B cell (primary cell): ENCODE measurements at places on chromosomes 6 and 20. TPM values are rescaled to one million over a fixed set of nuclear protein-coding genes. Genes with fewer than 3 reads are reported as not detected.

DNA sequence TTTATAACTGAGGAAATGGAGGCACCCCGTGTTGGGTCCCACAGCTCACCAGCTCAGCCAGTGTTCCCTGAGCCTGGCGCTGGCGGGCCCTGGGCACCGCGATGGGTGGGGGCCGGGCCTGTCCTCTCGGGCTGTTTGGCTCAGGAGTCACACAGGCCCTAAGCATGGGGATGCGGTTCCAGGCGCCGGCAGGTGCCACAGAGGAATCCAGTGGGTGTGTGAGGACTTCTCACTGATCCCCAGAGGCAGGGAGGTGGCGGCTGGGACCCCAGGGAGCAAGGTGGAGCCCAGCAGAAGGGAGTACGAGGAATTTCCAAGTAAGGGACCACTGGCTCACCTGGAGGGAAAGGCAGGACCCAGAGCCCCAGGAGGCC is 57.5 kb downstream of the IRF4 start:
- no peak for DNase-seq
- H3K27ac ChIP-seq: no peak overlapping the region
- peaks cover 15% of the 10 kb centered on the region for H3K4me1 ChIP-seq
- no peaks in the 10 kb centered on the region for H3K27me3 ChIP-seq
- H3K4me3 ChIP-seq: no peak overlapping the region

DNA sequence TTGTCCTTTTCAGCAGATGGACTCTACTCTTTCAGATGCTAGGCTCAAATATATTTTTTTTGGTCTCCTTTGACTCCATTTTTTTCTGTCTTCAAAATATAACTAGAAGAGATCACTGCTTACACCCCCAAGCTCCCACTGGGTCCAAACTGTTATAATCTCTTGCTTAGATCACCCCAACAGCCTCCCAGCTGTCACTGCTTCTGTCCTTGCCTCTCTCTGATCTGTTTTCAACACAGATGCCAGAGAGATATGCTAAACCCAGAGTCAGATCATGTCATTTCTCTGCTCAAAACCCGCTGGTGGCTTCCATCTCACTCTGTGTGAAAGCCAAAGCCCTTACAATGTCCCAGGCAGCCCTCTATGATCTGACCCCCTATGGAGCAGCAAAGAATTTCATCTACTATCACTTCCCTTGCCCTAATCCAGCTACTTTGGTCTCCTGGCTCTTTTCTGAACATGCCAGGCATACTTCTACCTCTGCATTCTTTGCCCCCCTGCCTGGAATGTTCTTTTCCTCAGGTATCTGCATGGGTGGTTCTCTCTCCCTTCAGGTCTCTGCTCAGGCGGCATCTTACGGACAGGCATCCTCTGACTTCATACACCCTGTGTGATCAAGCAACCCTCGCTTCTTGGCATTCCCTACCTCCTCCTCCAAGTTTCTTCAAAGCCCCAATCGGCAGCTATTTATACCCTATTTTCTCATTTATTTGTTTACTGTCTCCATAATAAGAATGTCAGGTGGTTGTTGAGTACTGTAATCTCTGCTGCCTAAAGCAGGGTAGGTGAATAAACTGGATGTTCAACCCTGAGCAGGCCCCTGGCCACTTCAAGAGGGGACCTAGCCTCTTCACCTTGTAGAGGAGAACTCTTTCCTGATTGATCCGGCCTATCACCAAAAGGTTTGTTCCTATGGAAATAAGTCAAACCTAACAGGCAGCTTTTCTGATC is 43.6 kb upstream of the SLC4A11 start:
- peaks cover 8% of the 10 kb centered on the region for H3K36me3 ChIP-seq
- no peaks in the 10 kb centered on the region for H3K27me3 ChIP-seq
- H3K4me3 ChIP-seq: no peak overlapping the region

DNA sequence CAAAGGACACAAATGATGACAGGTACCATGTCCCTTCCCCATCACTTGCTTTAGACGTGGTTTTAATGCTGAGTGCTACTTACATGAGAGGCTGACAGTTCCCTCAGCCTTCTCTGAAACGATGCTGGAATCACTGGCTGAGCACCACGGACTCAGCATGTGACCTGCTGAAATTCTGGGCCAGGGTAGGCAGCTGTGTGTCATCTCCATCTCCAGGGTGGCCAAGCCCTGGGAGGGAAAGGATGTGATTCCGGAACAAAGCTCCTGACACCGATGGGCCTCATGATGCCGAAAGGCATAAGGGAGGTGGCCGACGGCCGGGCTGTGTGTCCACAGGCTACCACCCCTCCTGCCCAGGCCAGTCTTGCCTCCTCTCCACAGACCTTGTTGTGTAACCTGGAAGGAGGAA is 184.3 kb upstream of the CST7 start:
- no peak overlapping the region for H3K4me3 ChIP-seq
- H3K27me3 ChIP-seq: no peaks in the 10 kb centered on the region
- no peak overlapping the region for H3K27ac ChIP-seq
- no peaks in the 10 kb centered on the region for H3K36me3 ChIP-seq
- H3K4me1 ChIP-seq: peaks cover 16% of the 10 kb centered on the region

DNA sequence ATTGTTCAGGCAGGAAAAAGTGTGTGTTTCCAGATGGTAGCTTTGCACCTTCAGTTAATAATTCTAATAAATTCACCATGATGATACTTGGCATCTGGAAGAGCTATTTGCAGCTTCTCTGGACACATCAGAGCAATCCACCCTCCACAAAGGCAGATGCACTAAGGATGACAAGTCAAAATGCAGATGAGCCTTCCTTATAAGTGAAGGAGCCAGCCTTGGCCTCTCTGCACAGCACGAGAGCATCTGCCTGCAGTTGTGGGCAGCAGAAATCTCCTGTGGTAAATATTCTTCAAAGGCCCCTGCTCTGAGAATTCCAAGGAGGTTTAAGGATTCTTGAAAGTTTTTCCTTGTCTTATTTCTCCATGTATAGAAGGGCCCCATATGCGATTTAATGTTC is 6.9 kb upstream of the POM121L2 start:
- H3K27ac ChIP-seq: no peak overlapping the region
- H3K4me1 ChIP-seq: no peaks in the 10 kb centered on the region
- H3K27me3 ChIP-seq: peaks cover 12% of the 10 kb centered on the region

DNA sequence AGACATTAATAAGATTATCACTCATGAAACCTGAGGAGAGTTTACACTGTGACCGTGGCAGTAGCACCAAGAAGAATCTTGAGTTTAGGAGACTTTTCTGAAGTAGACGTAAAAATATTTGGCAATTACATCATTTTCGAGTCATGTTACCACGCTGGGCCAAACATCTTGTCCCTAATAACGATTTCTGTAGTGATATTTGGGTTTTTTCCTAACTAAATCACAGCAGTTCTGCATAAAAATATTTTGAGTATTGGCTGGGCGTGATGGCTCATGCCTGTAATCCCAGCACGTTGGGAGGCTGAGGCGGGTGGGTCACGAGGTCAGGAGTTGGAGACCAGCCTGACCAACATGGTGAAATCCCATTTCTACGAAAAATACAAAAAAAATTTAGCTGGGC is 262.4 kb downstream of the PHF3 start:
- no peaks in the 10 kb centered on the region for H3K27me3 ChIP-seq
- no peaks in the 10 kb centered on the region for H3K36me3 ChIP-seq
- no peak overlapping the region for H3K27ac ChIP-seq

- DNase-seq: no peak
- H3K27ac ChIP-seq: no peak overlapping the region
- no peaks in the 10 kb centered on the region for H3K27me3 ChIP-seq
- H3K4me3 ChIP-seq: no peak overlapping the region
- H3K4me1 ChIP-seq: peaks cover 52% of the 10 kb centered on the region
- no peaks in the 10 kb centered on the region for H3K36me3 ChIP-seq
Measured at GRCh38 chr6:137093183-137094069, 48.7 kb upstream of the IL20RA start.

DNA sequence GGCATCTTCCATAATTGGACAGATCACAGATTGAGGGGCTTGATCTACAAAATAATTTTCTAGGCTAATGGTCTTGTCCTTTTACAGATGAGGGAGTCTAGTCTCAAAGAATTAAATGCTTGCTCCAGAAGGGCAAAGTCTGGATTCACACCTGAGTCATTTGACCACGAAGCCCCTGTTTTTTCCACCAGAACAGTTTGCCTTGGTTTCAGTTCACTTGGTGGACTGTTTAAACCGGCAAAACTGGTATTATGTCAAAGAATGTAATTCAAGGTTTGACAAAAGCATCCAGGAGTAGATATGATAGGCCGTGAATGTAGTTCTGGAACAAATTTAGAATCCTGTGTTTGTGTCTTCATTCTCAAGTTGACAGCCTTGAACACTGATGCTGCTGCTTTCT is 3.3 kb downstream of the MYO6 start:
- peaks cover 41% of the 10 kb centered on the region for H3K27me3 ChIP-seq
- no peak for DNase-seq
- H3K4me1 ChIP-seq: peaks cover 20% of the 10 kb centered on the region

GRCh38 chr6:10248378-10248843 is 166.5 kb downstream of the TFAP2A start:
- H3K4me3 ChIP-seq: no peak overlapping the region
- H3K27ac ChIP-seq: no peak overlapping the region
- no peak for DNase-seq
- no peaks in the 10 kb centered on the region for H3K27me3 ChIP-seq
- no peaks in the 10 kb centered on the region for H3K36me3 ChIP-seq

GRCh38 chr6:81689580-81689979 is 62.9 kb downstream of the TENT5A start:
- H3K4me1 ChIP-seq: no peaks in the 10 kb centered on the region
- H3K36me3 ChIP-seq: no peaks in the 10 kb centered on the region
- no peak overlapping the region for H3K27ac ChIP-seq
- H3K4me3 ChIP-seq: no peak overlapping the region
- no peaks in the 10 kb centered on the region for H3K27me3 ChIP-seq

GRCh38 chr20:44886266-44886651 is 754 bp downstream of the YWHAB start:
- no peaks in the 10 kb centered on the region for H3K36me3 ChIP-seq
- H3K4me3 ChIP-seq: peak overlapping the region; percentile 71
- DNase-seq: no peak
- peaks cover 54% of the 10 kb centered on the region for H3K4me1 ChIP-seq
- H3K27ac ChIP-seq: peak overlapping the region; percentile 90
- H3K27me3 ChIP-seq: no peaks in the 10 kb centered on the region

DNA sequence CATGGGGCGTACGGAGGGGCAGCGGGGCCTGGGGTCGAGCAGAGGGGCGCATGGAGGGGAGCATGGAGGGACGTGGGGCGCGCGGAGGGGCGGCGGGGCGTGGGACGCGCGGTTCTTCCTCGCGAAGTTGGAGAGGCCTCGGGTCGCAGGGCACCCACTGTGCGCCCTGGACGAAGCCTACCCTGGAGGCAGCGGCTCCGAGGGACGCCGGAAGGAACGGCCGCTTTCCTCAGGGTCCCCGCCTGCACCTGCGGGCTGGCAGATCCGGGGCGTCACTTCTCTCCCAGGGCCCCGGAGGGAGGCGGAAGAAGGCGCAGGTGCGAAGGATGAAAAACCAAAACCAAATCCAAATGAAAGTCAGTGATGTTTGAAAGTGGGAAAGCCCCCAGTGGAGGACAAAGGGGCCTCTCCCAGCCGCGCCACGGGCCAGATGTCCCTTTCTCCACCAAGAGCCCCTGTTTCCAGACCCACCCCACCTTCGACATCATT is 142.1 kb upstream of the PDE10A start:
- H3K4me1 ChIP-seq: no peaks in the 10 kb centered on the region
- no peaks in the 10 kb centered on the region for H3K27me3 ChIP-seq
- H3K4me3 ChIP-seq: no peak overlapping the region
- DNase-seq: no peak
- H3K36me3 ChIP-seq: no peaks in the 10 kb centered on the region
- no peak overlapping the region for H3K27ac ChIP-seq

DNA sequence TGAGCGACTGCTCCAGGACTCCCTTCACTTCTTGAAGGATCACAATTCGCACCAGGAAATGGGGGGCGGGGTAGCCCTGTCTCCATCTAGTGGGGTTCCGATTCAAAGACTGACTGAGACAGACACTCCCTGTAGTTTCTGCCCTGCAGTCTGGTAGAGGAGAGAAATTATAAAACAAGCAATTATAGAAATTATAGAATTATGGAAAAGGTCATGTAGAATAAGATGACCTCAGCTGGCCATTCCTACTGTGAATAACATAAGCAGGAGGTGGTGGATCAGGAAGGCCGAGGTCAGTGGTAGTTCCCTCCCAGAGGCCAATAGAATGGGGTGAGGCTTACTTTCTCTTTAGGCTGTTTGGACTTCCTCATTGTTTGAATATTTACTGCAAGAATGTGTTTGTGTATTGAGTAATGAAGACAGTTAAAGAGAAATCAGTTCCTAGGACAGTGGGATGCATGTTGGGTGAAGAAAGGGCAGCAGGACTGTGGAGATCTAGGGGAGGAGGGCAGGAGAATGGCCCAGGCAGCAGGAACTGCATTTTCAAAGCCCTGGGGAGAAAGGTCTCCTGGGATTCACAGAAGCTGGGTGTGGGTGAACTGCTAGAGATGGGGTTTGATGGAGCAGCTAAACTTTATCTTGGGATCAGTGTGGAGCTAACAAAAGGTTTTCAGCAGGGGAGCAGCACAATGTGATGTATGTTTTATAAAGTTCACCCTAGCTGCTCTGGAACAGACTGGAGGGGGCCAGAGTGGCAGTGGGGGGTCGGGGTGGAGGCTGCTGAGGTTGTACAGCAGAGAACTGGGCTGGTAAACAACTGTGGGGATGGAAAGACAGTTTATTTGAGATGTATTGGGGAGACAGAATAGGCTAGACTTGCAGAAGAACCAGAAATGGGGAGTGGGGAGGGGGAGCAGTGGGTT is 2.1 kb downstream of the ZNF341 start:
- peak overlapping the region; percentile 74 for H3K27ac ChIP-seq
- no peaks in the 10 kb centered on the region for H3K27me3 ChIP-seq
- no peaks in the 10 kb centered on the region for H3K36me3 ChIP-seq
- H3K4me3 ChIP-seq: no peak overlapping the region

BPI gene
- 0.44 TPM in 1 of 2 replicates, not detected in the other for total RNA-seq

CYP24A1 gene
- total RNA-seq: not detected in 2 replicates

TBX18 gene
- not detected in 2 replicates for total RNA-seq

MEI4 gene
- not detected in 2 replicates for total RNA-seq

CTCFL gene
- not detected in 2 replicates for total RNA-seq

NOX3 gene
- total RNA-seq: not detected in 2 replicates
